ENCODE measurements at places on chromosomes 13 and 19.

DNA sequence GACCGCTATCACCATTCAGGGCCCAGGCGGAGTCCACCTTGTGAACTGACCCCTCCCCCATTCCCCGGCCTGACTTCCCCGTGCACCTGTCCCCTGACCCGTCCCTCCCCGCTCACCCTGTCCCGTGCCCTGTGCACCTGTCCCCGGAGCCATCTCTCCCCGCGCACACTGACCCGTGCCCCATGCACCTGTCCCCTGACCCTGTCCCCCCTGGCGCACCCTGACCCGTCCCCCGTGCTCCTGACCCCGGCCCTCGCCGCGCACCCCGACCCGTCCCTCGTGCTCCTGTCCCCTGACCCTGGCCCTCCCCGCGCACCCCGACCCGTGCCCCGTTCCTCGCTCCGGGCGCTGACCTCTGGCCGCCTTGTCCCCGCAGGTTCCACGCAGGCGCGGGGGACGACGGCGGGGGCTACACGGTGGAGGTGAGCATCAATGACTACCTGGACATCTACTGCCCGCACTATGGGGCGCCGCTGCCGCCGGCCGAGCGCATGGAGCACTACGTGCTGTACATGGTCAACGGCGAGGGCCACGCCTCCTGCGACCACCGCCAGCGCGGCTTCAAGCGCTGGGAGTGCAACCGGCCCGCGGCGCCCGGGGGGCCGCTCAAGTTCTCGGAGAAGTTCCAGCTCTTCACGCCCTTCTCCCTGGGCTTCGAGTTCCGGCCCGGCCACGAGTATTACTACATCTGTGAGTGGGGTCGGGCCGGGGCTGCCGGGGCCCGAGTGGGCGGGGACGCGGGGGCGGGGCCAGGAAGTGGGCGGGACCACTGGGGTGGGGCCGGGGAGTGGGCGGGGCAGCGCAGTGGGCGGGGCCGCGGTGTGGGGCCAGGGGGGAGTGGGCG is 9.7 kb downstream of the EFNA2 start:
- DNase-seq, result peak; percentile 61

- DNase-seq, result peak; percentile 56
These were observed at the start of gene B3GNT8 for GRCh38 chr19:41426952-41427646. Gene B3GNT8, minus strand, starts transcription at chr19:41427374. Its CDS starts 596 bp downstream, at chr19:41426778.

DNA sequence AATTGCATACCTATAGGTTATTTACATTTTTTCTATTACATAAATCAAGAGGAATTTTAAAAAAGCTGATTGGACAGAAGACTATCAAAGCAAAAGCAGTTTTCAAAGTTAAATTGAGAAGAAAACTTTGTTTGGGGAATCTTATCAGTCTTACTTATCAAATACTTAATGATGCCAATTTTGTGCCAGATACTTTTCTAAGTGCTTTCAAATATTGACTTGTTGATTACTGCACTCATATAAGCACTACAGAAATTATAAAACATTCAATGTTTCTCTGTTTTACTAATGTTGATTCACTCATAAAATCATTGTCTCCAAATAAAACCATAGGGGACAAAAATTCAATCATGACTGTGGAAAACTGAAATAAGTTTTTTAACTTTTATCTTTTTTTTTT is 36.2 kb downstream of the PCDH9 start:
- no peak for DNase-seq

- no peak for DNase-seq
These were observed 19.5 kb downstream of the ERICH4 start for GRCh38 chr19:41462497-41462896.

- DNase-seq, result no peak
These were observed 4.4 kb upstream of the TEKTIP1 start for GRCh38 chr19:3534375-3535234.

GRCh38 chr19:32869369-32869965 is at the start of gene SLC7A9:
Gene SLC7A9, minus strand, starts transcription at chr19:32869767. Its CDS starts 1,233 bp downstream, at chr19:32868534.
- DNase-seq, result no peak
